ENCODE measurements at places on chromosomes 7 and 10.

DNA sequence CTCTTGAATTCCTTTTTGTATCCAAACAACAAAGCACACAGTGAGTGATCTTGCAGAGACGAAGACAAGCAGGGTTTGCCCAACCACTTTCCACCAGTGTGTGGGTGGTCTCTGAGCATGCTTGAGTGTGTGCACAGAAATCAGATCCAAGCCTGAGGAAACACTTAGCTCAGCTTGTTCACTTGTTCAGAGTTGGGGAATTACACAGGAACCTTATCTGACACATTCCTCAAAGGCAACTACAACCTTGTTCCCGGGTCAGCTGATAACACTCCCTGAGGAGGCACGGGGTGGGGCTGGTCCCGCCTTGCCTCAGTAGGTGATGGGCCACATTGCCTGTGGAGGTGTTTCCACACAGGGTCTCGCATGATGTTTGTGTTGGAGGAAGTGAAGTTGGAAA, 216.9 kb downstream of the DYNC1I1 start:
- DNase-seq = no peak

GRCh38 chr10:84334811-84335210, 6.4 kb downstream of the CCSER2 start:
- no peak for DNase-seq

DNA sequence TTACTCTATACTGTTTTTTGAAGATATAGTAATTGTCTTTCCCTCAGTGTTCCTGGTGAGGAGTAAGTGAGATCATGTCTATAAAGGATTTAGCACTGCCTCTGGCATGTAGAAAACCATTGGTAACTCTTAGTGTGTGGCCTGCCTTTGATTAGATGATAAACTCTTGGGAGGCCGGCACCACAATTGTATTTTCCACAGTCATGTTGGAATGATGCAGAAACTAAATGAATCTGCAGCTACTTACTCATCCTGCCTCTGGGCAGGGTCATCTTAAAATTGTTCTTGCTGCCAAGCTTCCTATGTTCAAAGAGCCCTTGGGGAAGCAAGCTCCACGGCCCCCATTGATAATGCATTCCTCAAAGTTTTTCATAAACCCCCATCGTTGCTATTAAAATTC, 204.6 kb downstream of the ANKRD7 start:
- no peak for DNase-seq

DNA sequence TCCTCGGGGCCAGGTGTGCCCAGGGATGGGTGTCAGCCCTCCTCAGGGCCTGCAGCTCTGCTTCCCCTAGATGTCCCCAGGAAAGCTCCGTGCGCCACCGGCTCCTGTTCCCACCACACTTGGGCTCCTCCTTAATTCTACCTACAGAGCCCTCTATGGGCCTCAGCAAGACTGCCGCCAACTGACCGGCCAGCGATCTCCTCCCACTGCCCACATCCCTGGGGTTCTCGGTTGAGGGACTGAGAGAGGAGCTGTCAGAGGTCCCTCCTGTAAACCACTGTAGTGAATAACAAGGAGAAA, 5.3 kb upstream of the LDB3 start:
- no peak for DNase-seq

- DNase-seq = no peak
Observed at GRCh38 chr10:49408519-49409306, 12.8 kb upstream of the DRGX start.

- DNase-seq = no peak
Observed at GRCh38 chr10:48633381-48634197, 28.7 kb upstream of the ARHGAP22 start.
